ENCODE measurements at places on chromosomes 4 and X. TPM values are rescaled to one million over a fixed set of nuclear protein-coding genes. Genes with fewer than 3 reads are reported as not detected.

C1QTNF7 gene
- total RNA-seq, result not detected

ZCCHC18 gene
- total RNA-seq, result 12.1 TPM

- no peak for DNase-seq
Measured at GRCh38 chr4:99587803-99588202, 13.2 kb downstream of the MTTP start.

DNA sequence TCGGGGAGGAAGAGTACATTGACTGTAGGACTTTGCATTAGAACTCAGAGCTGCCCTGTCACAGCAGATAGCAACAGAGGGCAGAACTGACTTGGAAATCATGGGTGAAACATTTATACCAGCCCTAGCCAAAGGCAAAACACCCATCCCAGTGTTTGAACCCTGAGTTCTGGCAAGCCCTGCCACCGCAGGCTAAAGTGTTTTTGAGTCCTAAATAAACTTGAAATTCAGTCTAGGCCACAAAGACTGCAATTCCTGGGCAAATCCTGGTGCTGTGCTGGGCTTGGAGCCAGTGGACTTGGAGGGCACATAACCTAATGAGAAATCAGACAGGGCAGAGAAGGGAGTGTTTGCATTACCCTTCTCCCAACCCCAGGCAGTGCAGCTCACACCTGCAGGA, 1015.7 kb downstream of the FSTL5 start:
- no peak for DNase-seq

GRCh38 chrX:65686236-65686635, 18.8 kb downstream of the MSN start:
- DNase-seq, result no peak

DNA sequence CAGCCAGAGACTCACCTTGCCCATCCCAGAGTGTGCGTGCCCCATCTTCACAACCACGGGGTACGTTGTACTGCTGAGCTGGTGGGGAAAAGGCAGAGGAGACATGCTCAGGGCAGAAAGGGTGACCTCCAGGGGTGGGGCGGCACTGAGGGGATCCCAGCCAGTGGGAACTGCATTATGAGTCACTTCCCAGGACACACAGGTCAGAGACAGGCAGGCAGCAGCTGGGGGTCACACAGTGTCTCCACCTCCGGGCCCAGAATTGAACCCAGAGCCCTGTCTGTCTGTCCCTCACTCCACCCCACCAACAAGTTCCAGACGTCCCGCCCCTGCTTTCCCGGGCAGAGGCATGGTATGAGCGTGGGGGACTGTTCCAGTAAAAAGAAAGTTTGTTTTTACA, 4.8 kb upstream of the TIMP1 start:
- no peak for DNase-seq

GRCh38 chr4:185435466-185435865, 9.7 kb upstream of the UFSP2 start:
- no peak for DNase-seq

DNA sequence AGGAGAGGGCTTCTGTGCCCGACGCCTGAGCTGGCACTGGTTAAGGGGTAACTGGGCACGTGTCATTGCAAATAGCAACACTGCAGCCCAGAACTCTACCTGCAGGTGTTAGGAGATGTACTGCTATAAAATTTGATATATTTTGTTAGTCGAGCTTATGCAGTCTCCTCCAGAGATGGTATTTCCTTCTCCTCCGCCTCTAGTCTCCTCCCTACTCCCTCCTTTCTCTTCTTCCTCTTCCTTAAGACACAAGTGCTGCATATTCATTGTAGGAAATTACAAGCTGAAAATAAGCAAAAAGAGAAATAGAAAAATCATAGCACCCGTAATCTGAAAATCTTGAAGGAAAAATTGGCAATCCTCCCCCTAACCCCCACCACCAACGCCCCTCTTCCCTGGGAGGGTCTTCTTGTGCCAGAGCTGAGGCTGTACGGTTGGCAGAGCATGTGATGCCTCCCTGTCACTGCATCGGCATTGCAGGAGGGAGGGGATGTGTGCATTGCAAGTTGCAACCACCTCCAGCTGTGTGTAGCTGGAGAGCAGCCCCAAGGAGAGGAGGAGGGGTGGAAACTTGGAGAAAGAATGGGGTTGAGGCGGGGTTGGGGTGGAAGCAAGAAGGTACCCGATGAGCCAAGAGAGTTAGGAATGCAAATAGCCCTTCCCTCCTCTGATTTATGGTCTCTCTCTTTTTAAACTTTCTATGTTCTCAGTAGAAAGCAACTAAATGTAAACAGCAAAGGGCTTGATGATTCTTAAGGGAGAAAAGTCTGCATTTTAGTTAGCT, 48.3 kb upstream of the MND1 start:
- no peak for DNase-seq
